ENCODE measurements at places on chromosomes 5 and 9.

- no peak for DNase-seq
These were observed 7.7 kb downstream of the LHFPL2 start for GRCh38 chr5:78640662-78641474.

DNA sequence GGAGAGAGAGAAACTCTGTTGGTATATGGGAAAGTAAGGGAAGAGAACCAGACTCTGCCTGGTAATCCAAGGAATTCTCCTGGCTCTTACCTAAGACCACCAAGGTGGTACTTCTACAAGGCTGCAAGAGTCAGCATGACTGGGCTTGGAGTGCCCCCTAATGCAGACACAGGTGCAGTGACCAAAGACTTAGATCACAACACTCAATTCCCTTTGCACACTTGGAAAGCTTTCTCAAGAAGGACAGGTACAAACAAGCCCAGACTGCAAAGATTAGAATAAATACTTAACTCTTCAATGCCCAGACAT lies 25.2 kb downstream of the UGT3A2 start:
- no peak for DNase-seq

- no peak for DNase-seq
These were observed 51.3 kb downstream of the ARL15 start for GRCh38 chr5:54259090-54259489.

- DNase-seq, result no peak
These were observed 348.2 kb upstream of the CCNG1 start for GRCh38 chr5:163089230-163089629.

DNA sequence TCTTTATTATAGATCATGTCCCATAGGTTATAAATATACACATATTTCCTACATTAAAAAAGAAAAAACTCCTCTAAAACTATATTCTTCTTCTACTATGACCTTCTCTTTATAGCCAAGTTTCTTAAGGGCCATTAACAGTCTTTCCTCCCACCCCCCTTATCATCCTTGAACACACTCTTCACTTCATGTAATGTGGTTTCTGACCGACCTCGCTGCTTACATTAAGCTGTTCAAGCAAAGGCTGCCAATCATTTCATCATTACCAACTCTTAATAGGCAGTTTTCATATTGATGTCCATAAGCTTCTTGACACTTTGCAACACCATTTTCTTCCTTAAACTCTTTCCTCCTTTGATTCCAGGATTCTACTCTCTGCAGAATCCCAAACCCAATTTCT lies 283.0 kb upstream of the PCSK5 start:
- no peak for DNase-seq

DNA sequence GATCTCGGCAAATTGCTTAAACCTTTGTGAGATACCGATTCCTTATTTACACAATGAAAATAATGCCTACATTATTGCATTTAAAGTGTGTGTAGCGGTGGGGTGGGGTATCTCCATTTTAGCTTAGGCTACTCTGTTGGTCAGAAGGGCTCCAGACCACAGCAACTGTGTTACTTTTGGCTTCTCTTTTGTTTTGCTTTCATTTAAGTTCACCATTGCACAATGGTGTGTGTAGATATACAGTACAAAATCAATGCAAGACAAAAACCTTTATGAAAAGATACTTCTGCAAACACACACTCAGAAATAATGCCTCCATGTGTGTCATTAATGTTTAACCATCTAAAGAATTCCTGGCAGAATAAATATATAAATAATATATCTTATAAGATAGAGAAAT lies 279.4 kb downstream of the FBXL17 start:
- no peak for DNase-seq
